ENCODE measurements at places on chromosomes 3 and 15.

- DNase-seq = no peak
Measured at GRCh38 chr3:33637482-33637881, 80.6 kb downstream of the CLASP2 start.

GRCh38 chr3:28132941-28133340 is 108.5 kb upstream of the CMC1 start:
- DNase-seq = no peak

DNA sequence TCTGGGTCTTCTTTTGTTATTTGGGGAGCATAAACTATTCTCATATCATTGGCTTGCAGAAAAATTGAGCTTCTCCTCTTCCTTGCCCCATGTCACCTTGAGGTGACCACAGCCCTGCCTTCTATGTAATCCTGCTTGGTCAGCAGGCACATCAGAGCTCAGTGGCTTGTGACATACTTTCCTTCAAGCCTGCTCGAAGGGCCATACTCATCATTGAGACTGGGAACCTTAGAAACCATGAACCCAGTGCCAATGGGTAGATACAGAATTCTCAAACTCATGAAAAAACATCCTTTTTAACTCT is 3.7 kb upstream of the CCR2 start:
- DNase-seq = no peak

DNA sequence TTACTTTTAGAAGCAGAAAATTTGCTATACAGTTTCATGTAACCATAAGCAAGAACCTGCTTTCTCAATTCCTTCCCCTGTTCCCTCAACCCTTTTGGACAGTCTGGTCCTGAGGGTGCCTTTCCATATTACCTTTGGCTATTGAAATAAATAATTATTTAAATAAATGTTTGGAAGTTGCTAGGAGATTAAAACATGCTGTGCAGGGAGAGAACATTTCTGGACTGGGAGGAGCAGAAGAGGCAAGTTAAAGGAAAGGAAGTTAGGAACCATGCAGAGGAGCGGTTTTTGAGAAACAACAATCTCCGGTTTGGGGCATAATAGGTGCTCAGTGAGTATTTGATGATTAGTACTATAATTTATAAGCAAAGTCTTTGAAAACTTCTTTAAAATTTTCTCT is 41.8 kb downstream of the ZNF609 start:
- DNase-seq = no peak

GRCh38 chr3:20307383-20307782 is 121.4 kb upstream of the SGO1 start:
- DNase-seq = no peak

DNA sequence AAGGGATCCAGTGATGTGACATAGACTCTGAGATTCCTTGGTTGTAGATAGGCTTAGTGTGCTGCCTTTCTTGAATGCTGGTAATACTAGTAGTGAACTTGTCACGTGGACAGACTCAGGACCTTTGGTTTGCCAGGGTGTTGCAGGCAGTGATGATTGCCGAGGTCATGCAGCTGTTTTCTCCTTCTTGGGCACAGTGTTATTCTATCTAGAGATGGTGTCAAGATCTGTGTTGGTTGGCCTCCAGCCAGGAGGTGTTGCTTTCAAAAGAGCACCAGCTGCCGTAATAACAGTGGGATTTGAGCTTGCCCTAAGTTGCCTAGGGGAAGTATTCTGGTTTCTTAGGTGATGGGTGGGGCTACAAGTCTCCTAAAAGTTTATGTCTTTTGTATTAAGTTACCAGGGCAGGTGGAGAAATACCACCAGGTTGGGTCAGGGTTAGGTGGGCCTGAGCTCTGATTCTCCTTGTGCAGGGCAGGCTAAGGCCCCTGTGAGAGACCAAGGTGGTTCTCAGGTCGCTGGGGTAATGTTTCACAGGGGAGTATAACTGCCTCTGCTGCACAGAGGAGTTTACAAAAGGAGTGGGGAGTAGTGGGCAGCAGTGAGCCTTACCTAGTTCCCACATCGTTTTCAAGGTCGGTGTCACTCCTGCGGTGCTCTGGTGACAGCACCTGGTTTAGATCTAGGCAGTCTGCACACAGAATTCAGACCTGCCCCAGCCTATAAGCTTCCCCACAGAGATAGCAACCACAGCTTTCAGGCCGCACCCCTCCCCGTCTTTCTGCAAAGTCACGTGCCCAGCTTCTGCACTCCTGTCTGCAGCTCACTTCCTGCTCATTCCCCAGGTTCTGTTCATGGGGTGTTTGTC is 350.3 kb downstream of the DOCK3 start:
- no peak for DNase-seq

DNA sequence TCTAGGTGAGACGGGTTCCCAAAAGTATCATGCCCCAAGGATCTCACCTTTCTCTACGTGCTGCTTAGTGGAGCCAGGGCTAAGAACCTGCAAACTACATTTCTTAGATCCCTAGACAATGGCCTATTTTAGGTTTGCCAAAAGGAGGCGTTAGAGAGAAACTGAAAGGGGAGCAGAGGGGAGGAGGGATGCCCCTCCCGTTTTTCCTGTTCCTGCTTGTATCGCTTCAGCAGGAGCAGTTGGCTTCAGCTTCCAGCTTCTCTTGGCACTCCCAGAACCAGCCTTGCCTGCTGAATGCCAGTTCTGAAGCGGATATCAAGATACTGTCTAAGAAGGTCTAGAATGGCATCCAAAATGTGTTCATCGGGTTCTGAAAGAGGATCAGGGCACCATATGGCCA is 58.4 kb upstream of the ABHD17C start:
- no peak for DNase-seq

All from GM18507 (cell line).